ENCODE measurements at places on chromosomes 1 and 21. TPM values are rescaled to one million over a fixed set of nuclear protein-coding genes. Genes with fewer than 3 reads are reported as not detected.
A peak's percentile ranks its signal among the peaks of the same experiment; 100 is the strongest.

Gene TBX15
- total RNA-seq: 38.0 TPM

Gene LINGO4
- 0.13 TPM for total RNA-seq

Gene TMEM125
- total RNA-seq: 2.7 TPM

DNA sequence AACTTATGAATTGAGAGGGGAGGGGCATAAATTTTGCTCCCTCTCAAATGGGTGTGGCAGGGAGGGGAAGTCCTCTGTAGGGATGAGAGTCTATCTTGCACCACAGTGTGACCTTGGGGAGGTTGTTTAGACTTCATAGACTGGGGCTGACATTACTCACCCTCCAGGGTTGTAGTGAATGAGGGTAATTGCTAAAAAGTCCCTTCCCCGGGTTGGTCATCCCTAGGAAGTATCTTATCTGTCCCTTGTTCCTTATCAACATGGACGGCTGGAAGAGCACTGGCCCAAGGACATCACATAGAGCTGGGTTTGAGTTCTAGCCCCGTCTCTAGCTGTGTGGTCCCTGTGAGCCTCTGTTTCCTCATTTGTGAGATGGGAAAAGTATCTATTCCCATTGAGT, 52.4 kb upstream of the SLC2A1 start:
- peaks cover 49% of the 10 kb centered on the region for H3K4me1 ChIP-seq
- DNase-seq: no peak
- peaks cover 3% of the 10 kb centered on the region for H3K36me3 ChIP-seq
- peaks cover 4% of the 10 kb centered on the region for H3K27me3 ChIP-seq
- H3K27ac ChIP-seq: no peak overlapping the region

DNA sequence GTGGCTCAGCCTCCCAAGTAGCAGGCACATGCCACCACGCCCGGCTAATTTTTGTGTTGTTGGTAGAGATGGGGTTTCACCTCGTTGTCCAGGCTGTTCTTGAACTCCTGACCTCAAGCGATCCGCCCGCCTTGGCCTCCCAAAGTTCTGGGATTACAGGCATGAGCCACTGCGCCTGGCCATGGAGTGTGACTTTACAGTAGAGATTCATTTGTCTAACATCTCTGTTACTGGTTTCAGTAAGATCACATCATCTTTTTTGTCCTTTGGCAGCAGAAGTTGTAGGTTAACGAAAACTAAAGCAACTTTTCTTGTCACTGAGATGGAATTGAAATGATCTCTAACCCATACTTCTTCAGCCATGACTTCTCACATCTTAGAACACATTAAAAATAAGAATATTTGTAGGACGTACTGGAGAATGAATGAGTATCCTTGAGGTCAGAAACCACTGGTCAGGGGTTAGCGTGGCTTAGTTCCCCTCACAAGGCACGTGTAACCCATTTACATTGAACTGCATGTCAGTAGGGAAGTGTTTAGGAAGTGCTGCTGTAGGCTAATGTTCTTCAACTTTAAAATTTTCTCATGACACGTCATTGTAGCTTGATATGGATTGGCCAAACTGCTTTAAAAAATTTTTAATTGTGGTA, 75.9 kb downstream of the CAMTA1 start:
- no peaks in the 10 kb centered on the region for H3K27me3 ChIP-seq
- no peaks in the 10 kb centered on the region for H3K36me3 ChIP-seq
- no peak for DNase-seq

DNA sequence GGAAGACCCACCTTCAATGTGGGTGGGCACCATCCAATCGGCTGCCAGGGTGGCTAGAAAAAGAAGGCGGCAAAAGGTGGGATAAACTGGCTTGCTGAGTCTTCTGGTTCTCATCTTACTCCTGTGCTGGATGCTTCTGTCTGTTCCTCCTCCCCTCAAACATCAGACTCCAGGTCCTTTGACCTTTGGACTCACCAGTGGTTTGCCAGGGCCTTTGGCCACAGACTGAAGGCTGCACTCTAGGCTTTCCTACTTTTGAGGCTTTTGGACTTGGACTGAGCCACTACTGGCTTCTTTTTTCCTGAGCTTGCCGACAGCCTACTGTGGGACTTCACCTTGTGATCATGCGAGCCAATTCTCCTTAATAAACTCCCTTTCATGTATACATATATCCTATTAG, 55.9 kb downstream of the VCAM1 start:
- no peak for DNase-seq
- H3K27ac ChIP-seq: no peak overlapping the region
- peaks cover 3% of the 10 kb centered on the region for H3K27me3 ChIP-seq
- no peaks in the 10 kb centered on the region for H3K36me3 ChIP-seq
- H3K4me3 ChIP-seq: no peak overlapping the region

DNA sequence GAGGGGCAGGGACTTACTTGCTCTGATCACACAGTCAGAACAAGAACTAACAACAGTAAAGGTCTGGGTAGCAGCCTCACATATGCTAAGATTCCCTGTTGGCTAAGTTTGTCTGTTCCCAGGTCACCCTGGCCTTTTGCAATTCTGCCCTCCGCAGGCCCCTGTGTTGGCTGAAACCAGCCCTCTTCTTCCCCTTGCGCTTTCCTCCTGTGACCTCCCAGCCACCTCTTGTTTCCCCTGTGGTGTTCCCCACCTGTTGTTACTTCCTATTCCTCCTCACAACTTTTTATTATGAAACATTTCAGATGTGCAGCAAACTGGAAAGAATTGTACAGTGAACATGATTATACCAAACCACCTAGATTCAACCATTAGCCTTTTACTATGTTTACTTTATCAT, 23.4 kb downstream of the MAPKAPK2 start:
- peaks cover 65% of the 10 kb centered on the region for H3K4me1 ChIP-seq
- H3K4me3 ChIP-seq: peak overlapping the region; percentile 9
- H3K36me3 ChIP-seq: no peaks in the 10 kb centered on the region
- DNase-seq: no peak
- peaks cover 2% of the 10 kb centered on the region for H3K27me3 ChIP-seq
- H3K27ac ChIP-seq: no peak overlapping the region

DNA sequence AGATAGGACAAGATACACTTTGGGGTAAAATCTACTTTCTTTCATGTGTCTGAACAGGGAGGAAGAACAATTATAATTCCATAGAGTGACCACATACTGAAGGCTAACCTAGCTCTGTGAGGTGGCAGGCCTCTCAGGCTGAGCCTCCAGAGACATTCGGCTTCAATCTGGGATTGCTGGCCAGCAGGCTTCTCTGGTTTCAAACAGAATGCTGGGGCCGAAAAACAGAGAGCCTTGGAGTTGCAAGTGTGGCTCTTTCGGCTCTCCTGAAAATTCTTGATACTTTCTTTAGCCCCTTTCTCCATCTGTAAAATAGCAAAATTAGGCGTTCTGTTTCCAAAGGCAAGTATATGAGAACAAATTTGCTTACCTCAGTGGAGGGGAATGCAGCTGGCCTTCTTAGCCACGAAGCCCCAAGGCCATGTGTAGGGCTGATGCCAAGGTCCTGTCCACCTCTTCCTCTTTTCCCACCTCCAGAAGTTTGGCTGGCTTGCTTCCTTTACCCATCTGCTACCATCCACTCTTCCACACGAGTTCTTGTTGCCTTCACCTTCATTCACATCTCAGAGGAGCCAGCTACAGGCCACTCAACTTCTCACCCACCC, 30.0 kb upstream of the UBE2U start:
- H3K4me1 ChIP-seq: peaks cover 8% of the 10 kb centered on the region
- no peak for DNase-seq
- no peak overlapping the region for H3K27ac ChIP-seq
- peaks cover 2% of the 10 kb centered on the region for H3K27me3 ChIP-seq
- H3K36me3 ChIP-seq: peaks cover 14% of the 10 kb centered on the region
- no peak overlapping the region for H3K4me3 ChIP-seq

DNA sequence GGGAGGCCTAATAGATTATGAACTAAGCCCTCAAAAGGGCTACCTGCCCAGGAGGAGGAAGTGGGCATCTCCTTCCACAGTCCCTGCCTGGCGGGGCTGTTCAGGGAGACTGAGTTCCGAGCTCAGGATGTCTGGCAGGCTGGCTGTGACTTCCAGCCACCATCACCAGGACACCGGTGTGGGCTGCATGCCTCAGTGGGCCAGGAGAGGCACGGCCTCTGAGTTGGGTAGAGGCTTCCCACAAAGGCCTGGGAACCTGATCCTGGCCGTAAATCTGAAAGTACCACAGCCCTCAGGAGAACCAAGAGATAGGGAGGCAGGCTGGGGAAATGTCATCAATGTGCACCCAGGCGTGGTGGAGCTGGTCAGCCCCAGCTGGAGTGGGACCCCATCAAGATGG, 29.1 kb downstream of the NTPCR start:
- DNase-seq: no peak
- H3K27me3 ChIP-seq: peaks cover 4% of the 10 kb centered on the region
- H3K36me3 ChIP-seq: peaks cover 41% of the 10 kb centered on the region
- peaks cover 28% of the 10 kb centered on the region for H3K4me1 ChIP-seq
- no peak overlapping the region for H3K4me3 ChIP-seq

- no peaks in the 10 kb centered on the region for H3K36me3 ChIP-seq
- H3K27me3 ChIP-seq: no peaks in the 10 kb centered on the region
- no peaks in the 10 kb centered on the region for H3K4me1 ChIP-seq
- no peak overlapping the region for H3K4me3 ChIP-seq
These were observed 13.7 kb downstream of the PPP1R12B start for GRCh38 chr1:202362212-202362611.

- H3K36me3 ChIP-seq: peaks cover 20% of the 10 kb centered on the region
- H3K4me1 ChIP-seq: peaks cover 19% of the 10 kb centered on the region
- no peak for DNase-seq
- H3K27me3 ChIP-seq: peaks cover 5% of the 10 kb centered on the region
These were observed 91.7 kb downstream of the SIM2 start for GRCh38 chr21:36790616-36791015.

- no peak overlapping the region for H3K4me3 ChIP-seq
- H3K27me3 ChIP-seq: peaks cover 1% of the 10 kb centered on the region
- H3K4me1 ChIP-seq: no peaks in the 10 kb centered on the region
- H3K36me3 ChIP-seq: peaks cover 17% of the 10 kb centered on the region
These were observed 224.2 kb downstream of the DISC1 start for GRCh38 chr1:231850786-231851185.

DNA sequence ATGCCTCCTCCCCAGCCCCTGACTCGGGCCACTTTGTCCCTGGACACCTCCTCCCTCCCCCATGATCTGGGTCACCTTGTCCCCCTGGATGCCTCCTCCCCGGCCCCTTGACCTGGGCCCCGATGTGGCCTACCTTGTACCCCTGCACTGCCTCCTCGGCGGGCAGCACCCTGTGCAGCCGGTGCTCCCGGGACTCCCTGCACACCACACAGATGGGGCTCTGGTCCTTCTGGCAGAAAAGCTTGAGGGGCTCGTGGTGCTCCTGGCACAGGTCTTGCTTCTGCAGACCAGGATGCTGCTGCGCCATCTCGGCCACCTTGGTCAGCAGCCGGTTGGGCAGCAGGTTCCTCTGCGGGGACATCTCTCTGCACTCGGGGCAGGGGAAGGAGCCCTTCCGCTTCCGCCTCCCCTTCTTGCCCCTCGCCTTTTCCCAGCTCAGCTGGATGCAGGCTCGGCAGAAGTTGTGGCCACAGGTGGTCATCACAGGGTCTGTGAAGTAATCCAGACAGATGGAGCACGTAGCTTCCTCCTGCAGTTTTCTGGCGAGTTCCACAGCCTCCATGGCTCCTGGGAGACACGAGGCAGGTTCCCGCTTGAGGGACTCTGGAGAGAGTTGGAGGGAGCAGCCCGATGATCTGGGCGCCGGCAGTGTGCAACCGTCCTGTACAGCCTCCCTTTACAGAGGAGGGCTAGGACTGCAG, 2.0 kb downstream of the TRIM17 start:
- DNase-seq: no peak
- H3K27me3 ChIP-seq: peaks cover 14% of the 10 kb centered on the region
- no peak overlapping the region for H3K4me3 ChIP-seq
- no peak overlapping the region for H3K27ac ChIP-seq

GRCh38 chr1:231643071-231643934, 16.7 kb downstream of the DISC1 start:
- peaks cover 27% of the 10 kb centered on the region for H3K36me3 ChIP-seq
